Keratinocyte (primary cell): ENCODE measurements at places on chromosomes 13 and 19.

GRCh38 chr19:41434450-41434849 is 5.3 kb downstream of the DMAC2 start:
- no peak for DNase-seq

DNA sequence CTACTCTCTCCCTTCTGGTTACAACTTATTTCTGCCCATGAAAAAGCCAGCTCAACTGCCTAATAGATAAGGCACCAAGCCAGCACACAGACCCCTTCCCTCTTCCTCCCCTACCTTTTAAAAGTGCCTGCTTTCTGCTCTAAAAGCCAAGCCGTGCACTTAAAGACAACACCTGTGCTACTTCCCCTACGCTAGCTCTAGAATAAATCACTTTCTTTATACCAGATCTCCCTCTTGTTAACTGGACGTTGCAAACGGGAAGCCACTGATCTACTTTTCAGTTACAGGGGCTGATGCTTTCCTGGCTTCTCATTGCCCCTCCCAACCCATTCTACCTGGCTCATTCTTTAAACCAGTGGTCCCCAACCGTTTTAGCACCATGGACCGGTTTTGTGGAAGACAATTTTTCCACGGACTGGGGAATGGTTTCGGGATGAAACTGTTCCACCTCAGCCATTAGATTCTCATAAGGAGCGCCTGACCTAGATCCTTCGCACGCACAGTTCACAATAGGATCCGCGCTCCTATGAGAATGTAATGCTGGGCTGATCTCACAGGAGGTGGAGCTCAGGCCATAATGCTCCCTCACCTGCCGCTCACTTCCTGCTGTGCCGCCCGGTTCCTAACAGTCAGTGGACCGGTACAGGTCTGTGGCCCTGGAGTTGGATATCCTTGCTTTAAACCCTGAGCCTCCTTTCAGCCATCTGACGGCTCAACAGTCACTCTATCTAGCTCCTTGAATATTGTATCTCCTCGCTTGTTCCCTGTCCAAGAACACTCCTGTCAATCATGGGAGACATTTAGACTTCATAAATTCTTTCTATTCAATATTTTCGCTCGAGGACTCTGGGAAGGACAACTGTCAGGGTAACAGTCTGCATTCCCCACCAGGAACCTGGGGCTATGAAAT is 841 bp upstream of the ZNF223 start:
- DNase-seq, result no peak

- DNase-seq, result no peak
These were observed 350.5 kb downstream of the GPC6 start for GRCh38 chr13:93577105-93577504.

DNA sequence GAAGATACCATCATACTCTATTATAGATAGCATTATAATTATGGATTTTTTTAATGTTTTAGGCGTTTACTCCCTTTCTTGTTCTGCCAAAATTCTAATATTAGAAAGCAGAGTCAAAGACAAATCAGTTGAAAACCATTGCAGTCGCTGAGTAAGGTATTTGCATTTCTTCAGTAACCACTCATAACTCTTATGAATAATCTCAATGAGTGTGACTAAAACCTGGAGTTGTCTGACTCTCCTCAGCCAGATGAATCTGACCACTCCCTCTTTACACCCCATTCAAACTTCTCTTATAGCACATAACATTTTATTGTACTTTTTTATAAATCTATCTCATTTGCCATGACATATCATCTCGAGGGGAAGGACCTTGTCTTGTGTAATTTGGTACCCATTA is 1006.5 kb downstream of the DIAPH3 start:
- DNase-seq, result no peak

- DNase-seq, result no peak
These were observed 94.3 kb upstream of the USP29 start for GRCh38 chr19:57025491-57025890.

- DNase-seq, result no peak
These were observed 17.8 kb upstream of the FOSB start for GRCh38 chr19:45450012-45450333.

DNA sequence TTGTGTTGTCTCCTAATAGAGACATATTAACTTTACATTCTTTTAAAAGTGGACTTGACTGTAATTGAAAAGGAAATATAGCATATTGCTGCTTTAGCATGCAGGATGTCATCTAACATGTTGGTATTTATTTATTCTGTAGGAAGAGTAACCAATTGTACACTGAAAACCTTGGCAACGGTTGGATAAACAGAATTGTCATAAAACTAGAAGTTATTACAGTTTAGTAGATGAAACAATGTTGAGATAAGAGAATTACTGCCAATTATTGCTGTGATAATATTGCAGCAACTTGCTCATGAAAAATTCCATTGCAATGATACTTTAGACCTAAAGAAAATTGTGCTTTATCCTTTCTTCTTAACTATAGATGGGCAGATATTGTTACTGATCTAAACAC is 7.6 kb upstream of the ERCC5 start:
- no peak for DNase-seq

- no peak for DNase-seq
These were observed 1468.6 kb upstream of the SLC10A2 start for GRCh38 chr13:104534847-104535246.

DNA sequence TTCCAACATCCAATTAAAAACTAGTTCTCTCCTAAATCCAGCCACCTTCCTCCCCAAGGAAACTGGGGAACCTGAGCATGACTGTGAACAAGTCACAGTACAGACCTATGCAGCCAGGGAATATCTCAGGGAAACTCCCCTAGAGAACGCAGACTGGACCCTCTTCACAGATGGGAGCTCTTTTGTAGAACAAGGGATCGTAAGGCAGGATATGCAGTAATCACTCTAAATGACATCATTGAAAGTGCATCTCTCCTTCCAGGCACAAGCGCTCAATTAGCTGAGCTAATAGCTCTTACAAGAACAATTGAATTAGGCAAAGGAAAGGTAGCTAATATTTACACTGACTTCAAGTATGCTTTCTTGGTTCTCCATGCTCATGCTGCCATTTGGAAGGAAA is 1331.7 kb downstream of the UQCRFS1 start:
- DNase-seq, result no peak

- no peak for DNase-seq
These were observed 460 bp upstream of the ZNF155 start for GRCh38 chr19:43983544-43983911.

- no peak for DNase-seq
These were observed 6.5 kb downstream of the TNFSF13B start for GRCh38 chr13:108276060-108276459.

DNA sequence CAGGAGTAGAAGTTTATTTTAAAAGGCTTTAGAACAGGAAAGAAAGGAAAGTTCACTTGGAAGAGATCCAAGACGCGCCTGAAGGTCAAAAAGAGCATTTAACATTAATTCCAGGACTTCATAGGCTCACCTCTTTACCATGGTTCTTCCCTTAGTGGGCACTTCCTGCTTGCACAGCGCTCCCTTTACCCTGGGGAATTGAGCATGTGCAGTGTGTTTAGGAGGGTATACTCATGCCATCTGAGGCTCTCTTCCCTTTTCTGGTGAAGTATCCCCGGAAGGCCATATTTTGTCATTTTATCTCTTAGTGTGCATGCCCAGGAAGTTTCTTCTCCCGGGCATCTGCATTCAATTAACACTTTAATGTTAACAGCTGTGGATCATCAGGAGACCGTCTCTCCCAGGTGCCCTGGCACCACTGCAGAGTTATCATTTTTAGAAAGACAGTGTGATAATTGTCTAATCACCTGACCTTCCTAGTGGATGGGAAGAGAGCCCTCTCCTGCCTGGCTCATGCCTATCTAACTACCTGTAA is 66.1 kb upstream of the ABCC4 start:
- no peak for DNase-seq

DNA sequence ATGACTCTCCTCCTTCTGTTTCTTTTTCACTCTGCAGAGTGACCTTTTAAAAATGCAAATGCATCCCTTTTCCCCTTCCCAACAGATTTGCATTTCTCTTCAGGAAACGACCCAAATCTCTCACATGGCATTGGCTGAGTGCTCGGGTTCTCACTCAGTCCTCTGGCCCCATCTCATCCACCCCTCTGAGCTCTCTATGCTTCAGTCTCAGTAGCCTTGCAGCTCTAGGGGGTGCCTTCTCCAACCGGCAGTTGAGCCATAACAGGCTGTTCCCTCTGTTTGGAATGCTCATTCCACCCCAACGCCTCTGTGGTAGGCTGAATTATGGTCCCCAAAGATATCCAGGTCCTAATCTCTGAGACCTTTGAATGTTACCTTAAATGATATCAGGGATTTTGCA is 78.2 kb downstream of the AKAP11 start:
- no peak for DNase-seq

- DNase-seq, result no peak
These were observed 126.4 kb downstream of the TNFRSF19 start for GRCh38 chr13:23696610-23697009.

- DNase-seq, result no peak
These were observed 10.7 kb upstream of the CACNG6 start for GRCh38 chr19:53980539-53981375.

DNA sequence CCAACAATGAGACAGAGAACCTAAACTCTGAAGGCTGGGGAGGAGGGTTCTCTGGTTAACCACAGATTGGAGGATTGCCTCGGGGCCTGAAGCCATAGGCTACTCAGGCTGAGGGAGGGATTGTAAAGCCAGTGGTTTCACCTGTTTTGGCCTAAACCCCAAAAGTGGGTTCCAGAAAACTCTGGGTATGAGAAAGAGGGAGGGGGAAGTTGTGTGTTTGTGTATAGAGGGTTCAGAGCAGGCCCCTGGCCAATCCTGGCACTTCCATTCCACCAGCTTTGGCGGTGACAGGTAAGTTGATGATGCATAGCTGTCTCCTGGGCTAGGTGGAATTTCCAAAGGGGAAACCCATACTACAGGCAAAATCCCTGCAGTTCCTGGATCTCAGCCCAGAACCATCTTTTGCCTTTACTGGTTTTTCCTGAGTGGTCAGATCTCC is 13.5 kb upstream of the CCDC97 start:
- DNase-seq, result no peak

DNA sequence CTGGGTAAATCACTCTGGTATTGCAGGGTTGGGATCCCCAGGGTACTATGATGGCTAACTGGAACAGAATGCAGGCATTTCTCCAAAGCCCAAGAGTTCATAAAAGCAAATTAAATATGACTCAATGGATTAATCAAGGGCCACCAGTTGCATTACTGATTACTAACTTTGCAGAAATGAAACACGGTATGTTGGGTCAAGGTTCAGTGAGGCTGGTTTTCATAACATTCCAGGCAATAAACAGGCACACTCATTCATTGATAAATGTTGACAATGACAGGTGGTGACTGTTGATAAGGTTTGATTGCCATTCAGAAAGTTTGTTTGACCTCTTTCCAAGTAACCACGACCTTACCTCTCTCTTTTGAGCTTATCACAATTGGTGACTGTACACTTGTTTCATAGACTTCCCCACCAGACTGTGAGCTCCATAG is 506 bp upstream of the AP1M1 start:
- no peak for DNase-seq

GRCh38 chr13:112761701-112762689 is 72.2 kb downstream of the ATP11A start:
- no peak for DNase-seq

GRCh38 chr13:102566513-102566912 is 30.3 kb upstream of the TPP2 start:
- DNase-seq, result no peak

GRCh38 chr13:60654415-60654814 is 257.4 kb downstream of the TDRD3 start:
- no peak for DNase-seq

- no peak for DNase-seq
These were observed 19.3 kb downstream of the PPP1R12C start for GRCh38 chr19:55097864-55098715.

- DNase-seq, result no peak
These were observed 52.5 kb downstream of the STK24 start for GRCh38 chr13:98524391-98524790.

DNA sequence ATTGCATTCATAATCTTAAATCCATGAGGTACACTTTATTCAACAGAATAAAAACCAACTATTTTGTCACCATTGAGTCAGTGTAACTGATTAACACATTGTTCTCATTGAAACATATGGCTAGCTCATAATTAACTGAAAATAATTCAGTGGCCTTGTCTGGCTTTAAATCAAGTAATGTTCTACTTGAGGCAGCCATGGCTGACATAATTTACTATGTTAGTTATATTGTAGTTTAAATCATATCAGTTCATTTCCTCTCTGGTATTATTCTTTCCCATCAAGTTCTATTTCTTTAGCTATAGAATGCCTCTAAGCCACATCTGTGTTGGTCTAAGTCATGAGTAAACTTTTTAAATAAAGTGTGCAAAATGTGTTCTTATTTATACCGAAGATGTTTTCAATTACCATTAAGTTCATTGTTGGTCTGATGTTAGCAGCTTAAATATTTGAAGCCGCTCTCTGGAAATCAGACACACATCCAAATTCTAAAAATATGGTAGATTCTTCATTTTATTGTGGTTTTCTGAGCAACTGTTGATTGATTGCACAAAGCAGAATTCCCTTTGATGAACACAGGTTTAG is 393.7 kb downstream of the GPC6 start:
- DNase-seq, result no peak

DNA sequence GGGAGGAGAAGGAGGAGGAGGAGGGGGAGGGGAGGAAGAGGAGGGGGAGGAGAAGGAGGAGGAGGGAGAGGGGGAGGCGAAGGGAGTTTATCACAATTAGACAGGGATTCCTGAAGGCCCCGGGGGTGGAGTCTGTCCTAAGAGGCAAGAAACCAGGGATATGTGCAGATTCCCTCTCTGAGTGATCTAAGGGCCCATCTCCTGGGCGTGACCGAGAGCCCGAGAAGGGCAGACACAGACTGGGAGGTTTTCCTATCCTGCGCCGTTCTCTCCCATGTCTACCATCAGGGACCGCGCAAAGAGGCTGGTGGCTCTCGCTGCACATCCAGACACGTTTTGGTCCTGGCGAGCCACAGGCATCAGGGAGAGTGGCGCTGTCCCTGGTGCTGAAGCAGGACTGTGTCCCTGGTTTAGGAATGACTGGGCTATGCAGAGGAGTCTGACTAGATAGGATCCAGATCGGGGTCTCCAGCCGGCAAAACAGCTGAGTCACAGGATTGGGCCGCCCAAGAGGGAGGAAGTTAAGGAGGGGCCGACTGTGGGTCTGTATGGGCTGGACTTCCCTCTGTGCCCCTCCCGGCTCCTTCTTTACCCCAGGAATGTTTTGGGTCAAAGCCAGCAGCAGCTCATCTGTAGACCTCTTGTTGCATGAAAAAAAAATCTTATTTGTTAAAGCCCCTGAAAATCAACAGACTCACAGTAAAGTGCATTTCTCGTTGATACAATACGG is 17.9 kb upstream of the ZNF175 start:
- no peak for DNase-seq
